ENCODE measurements at places on chromosomes 2 and 18.

DNA sequence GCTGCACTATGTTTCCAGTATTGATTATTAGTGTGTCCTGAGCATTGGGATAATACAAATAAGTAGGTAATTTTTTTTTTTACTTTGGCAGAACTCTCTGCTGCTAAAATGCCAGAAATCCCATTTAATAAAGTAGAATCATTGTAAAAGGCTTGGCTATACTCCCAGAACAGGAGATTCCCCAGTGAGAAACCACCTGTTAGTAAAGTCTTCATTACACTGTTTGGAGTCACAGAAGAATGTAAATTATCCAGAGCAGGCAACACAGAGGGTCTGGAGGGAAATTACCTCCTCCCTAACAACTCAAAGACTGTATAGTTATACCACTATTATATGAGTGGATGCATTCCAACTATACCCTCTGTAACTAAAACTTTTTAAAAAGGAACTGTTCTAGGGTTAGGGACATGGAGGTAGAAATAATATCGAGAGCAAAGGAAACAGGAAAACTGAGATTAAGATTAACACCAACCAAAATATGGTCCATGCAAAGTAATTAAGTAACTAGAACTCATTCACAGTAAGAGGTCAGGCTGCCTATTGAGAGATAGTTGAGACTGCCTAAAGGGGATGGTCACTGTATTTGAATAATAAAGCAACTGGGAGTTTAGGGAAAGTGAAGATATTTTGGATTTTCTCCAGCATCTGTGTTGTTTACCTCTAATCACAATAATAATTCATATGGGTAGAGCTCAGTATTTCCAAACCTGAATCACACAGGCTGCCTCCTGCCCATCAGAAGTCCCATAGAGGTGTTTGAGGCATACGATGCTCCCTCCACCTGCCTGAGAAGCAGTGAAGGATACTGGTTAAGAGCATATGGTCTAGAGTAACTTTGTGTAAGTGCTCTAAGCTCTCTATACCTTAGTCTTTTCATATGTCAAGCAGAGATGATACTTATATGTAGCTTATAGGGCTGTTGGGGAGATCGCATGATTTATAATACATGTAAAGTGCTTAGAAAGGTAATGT, 34.4 kb downstream of the MAP2 start:
- no peak for DNase-seq

DNA sequence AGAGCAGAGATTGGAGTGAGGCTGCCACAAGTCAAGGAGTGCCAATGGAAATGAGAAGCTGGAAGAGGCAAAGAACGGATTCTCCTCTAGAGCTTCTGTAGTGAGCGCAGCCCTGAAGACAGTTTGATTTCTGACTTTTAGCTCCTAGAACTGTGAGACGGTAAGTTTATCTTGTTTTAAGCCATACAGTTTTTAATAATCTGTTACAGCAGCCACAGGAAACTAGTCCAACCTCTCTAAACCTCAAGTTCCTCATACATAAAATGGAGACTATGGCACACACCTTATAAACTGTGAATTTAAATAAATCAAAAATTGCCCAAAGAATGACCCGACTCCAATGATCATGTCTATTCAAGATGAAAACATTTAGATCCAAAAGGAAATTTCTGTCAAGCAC, 596.5 kb downstream of the BCL11A start:
- DNase-seq: no peak

DNA sequence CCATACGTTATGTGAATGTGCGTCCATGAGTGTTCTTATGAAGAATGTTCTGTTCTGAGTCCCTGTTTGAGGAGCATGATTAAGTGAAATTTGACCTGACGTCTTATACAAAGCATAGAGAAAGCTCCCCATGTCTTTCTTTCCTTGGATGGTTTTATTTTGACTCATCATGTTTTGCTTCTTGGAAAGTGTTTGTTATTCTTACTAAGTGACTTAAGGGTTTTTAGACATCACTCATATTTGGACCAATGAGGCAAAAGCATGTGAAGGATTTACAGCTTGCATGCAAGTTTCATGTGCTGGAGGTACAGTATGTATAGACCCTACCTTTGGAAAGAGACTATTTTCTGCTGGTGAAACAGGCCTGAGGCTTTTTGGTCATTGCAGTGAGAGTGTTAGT, 33.5 kb upstream of the ZEB2 start:
- no peak for DNase-seq

GRCh38 chr2:164187121-164187520, 434.2 kb downstream of the GRB14 start:
- DNase-seq: no peak

- DNase-seq: no peak
Observed at GRCh38 chr2:525021-525420, 152.2 kb downstream of the TMEM18 start.

GRCh38 chr18:5571666-5572065, 27.9 kb upstream of the EPB41L3 start:
- no peak for DNase-seq

GRCh38 chr2:86700690-86701089, 19.4 kb upstream of the RMND5A start:
- DNase-seq: no peak

GRCh38 chr18:54416436-54416835, 58.7 kb downstream of the C18orf54 start:
- DNase-seq: no peak

DNA sequence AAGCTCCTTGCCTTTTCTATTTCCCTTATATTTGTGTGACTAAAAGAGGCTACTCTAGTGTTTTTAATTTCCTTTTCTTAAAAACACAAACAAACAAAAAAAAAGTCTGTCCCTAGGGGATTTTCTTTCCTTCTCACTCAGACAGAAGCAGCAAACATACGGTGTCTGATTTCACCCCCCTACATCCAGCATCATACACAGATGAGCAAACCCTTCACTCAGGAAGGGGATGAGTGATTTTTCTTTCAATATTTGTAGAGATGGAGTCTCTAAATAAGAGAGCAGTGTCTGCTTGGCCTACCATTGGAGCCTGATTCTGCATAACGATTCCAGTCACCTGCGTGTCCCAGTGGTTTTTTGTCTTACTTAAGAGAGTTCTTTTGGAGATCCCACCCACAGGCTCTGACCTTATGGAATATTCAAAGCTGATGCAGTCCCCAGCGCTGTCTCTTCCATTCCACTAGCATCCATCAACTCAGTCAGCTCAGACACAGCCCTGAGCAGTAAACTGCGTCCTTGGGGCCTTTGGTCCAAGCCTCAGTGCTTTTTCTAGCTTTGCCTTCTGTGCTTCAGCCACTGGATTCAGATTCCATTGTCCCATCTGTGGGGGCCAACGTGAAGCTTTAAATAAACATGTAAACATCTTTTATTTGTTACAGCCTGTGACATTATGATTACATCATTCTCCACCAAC, 52.6 kb upstream of the TPO start:
- DNase-seq: no peak

GRCh38 chr2:71269511-71270090, 42.7 kb upstream of the PAIP2B start:
- DNase-seq: no peak

DNA sequence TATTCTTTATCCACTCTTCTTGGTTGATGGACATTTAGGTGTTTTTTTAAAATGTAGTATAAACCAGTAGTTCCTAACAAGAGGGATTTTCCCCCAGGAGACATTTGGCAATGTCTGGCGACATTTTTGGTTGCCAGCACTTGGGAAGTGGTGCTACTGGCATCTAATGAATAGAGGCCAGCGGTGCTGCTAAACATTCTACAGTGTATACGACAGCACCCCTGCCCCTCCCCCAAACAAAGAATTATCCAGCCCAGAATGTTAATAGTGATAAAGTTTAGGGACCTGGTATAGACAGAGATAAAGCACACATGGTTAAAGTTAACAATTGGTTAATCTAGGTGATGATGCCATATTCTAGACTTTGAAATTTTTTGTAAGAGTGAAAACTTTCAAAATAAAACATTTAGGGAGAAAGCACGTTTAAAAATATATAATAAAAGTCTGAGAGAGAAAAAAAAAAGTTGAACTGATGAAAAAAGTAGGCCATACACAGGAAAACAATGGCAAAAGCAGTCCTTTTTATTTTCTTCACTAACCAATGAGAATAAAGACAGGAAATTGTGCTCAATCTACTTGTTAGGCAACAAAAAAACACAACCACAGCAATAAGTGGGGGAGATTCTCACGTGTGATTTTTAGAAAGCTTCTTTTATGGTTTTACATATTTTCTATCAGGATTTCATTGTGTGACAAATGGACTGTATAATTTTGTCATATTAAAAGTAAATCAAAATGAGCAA, 14.8 kb downstream of the FBXO48 start:
- DNase-seq: no peak

All from NCI-H526 treated with DMSO at 0.1 percent for 48 hours (cell line).